Omental fat pad (tissue), 4 donors: ENCODE measurements at places on chromosomes 6 and 20. TPM values are rescaled to one million over a fixed set of nuclear protein-coding genes. Genes with fewer than 3 reads are reported as not detected.

The DEF6 gene
- 17.4 TPM for total RNA-seq

The VSX1 gene
- total RNA-seq, result not detected

The PRDM13 gene
- total RNA-seq, result not detected

The C6orf132 gene
- 19.0 TPM for total RNA-seq

The WFDC12 gene
- total RNA-seq, result not detected

The TTPAL gene
- 14.5 TPM for total RNA-seq

The CYP39A1 gene
- 6.3 TPM for total RNA-seq
